ENCODE measurements at places on chromosomes 3 and 15.

GRCh38 chr3:188908002-188908850, 263.5 kb upstream of the TPRG1 start:
- DNase-seq: no peak

GRCh38 chr3:42855547-42856380, 19.9 kb downstream of the CYP8B1 start:
- no peak for DNase-seq

DNA sequence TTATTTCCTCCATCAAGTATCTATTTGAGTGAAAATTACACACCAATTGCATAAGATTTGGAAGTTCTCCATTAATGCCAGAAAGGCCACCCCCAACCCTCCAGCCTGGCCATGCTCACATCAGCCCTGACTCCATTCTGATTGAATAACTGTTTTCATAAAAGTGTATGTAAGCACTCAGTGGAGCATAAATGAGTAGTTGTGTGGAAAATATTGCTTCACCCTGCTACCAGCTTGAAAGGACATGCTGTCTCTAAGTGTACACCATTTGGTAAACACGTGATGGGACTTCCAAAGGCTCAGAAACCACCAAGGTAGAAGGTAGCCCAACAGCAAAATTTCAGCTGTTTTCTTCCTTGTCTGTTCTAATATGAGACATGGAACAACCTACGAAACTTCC, 393.8 kb downstream of the ZNF385D start:
- DNase-seq: no peak

DNA sequence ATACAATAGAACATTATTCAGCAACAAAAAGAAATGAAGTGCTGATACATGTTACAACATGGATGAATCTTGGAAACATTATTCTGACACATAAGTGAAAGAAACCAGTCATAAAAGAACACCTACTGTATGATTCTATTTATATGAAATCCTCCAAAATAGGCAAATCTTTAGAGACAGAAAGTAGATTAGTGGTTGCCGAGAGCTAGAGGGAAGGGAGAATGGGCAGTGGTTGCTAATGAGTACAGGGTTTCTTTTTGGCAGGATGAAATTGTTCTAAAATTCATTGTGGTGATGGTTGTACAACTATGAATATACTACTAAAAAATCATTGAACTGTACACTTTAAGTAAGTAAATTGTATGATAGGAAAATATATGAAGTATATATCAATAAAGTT, 6.3 kb upstream of the LRRC58 start:
- DNase-seq: no peak

- no peak for DNase-seq
These were observed 36.6 kb downstream of the MRAS start for GRCh38 chr3:138384976-138385375.

DNA sequence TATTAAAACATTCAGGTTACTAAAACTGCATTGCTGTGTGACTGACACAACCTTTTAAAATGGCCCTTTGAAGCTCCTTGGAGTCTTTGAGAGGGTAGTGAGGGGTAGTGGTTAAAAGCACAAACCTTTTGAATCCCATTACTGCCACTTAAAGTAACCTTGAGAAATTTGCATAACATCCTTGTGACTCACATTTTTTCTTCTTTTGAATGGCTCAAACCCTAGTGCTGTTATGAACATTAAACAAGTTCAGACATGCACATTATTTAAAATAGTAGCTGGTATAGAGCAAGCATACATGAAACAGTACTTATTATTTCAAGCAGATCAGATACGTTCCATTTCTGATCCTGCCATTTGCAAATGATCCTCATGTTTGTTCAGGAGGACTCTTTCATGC, 3.7 kb upstream of the CLDN1 start:
- DNase-seq: no peak

GRCh38 chr3:71649757-71650156, 66.2 kb upstream of the FOXP1 start:
- DNase-seq: no peak

GRCh38 chr15:65434201-65434600, 11.5 kb upstream of the IGDCC4 start:
- DNase-seq: no peak

DNA sequence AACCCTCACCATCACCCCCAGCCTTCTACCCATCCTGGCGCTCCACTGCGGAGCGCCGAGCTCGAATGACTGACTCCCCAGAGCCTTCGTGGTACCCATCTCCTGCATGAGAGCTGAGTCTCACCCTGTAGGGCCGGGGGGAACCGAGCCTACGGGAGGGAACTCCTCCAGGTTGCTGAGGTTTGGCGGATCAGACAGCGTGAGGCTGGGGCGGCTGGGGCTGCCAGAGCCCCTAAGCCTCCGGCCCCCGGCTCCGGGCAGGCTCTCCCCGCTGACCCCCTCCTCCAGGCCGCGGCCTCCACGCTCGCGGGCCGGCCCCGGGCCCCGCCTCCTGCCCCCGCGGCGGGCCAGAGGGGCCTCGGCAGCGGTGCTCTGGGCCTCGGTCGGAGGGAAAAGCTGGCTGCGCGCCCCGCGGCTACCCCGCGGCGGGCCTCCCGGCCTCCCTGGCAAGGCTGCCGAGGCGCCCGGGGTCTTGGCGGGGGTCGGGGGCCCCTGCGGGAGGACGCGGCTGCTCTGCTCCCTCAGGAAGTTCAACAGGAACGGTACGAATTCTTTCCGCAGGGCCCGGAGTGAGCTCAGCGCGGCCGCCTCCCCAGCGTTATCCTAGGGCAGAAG, 643 bp downstream of the CDAN1 start:
- DNase-seq: no peak

GRCh38 chr15:73078722-73079121, 26.5 kb downstream of the NEO1 start:
- DNase-seq: no peak

DNA sequence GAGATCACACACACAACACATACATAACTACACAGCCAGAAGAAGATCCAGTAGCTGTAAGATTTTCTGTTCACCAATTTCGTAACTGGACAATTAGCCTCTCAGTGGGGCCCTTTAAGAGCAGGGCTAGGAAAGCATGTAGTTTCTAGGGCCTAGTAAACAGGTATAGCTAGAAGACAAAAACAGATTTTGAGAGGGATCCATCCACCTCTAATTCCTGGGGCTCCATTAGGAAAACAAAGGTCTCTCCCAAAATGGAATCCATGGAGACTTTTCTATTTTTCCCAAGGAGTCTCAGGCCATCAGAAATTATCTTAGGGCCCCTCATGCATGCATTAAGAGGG, 10.5 kb downstream of the KIF15 start:
- no peak for DNase-seq

DNA sequence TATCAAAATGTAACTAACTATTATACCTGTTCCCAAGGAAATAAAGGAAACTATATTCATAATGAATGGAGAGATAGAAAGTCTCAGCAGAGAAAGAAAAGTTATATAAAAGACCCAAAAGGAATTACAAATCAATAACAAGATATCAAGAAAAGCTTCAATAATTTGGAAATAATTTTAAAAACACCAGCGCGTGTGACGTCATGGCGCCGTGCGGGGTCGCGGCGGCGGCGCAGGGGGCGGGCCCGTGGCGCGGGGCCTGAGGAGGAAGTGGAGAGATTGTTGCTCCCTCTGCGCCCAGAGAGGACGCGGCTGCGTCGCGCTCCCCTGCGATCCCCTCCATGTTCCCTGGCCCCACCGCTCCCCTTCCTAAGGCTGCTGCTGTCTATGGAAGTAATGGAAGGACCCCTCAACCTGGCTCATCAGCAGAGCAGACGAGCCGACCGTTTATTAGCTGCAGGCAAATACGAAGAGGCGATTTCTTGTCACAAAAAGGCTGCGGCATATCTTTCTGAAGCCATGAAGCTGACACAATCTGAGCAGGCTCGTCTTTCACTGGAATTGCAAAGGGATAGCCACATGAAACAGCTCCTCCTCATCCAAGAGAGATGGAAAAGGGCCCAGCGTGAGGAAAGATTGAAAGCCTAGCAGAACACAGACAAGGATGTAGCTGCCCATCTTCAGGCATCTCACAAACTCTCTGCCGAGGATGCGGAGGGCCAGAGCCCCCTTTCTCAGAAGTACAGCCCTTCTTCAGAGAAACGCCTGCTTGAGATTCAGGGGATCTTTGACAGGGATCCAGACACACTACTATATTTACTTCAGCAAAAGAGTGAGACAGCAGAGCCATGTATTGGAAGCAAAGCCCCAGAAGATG, 4.1 kb downstream of the XCR1 start:
- no peak for DNase-seq

- DNase-seq: no peak
These were observed 960 bp downstream of the THBS1 start for GRCh38 chr15:39581793-39582285.

DNA sequence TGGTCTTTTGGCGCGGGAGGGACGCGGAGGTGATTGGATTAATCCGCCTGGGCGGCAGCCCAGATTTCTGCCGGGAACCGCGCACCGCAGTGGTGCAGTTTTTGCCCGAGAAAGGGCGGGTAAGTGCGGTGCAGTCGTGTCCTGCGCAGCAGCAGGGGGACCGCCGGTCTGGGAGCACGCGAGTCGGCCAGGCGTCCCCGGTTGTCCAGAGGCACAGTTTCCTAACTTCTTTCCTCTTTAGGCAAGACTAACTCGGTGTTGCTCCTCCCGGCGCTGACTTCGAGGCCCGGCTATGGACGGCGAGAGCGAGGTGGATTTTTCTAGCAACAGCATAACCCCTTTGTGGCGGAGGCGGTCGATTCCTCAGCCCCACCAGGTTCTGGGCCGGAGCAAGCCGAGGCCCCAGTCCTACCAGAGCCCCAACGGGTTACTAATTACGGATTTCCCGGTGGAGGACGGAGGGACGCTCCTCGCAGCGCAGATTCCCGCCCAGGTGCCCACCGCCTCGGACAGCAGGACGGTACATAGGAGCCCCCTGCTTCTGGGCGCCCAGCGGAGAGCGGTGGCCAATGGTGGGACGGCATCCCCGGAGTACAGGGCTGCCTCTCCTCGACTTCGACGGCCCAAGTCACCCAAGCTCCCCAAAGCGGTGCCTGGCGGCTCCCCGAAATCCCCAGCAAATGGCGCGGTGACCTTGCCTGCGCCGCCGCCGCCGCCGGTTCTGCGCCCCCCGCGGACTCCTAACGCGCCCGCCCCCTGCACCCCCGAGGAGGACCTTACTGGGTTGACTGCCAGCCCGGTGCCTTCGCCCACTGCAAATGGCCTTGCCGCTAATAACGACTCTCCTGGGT, 736 bp downstream of the ARHGEF26 start:
- DNase-seq: no peak

GRCh38 chr3:145899241-145899640, 261.7 kb downstream of the PLOD2 start:
- no peak for DNase-seq

DNA sequence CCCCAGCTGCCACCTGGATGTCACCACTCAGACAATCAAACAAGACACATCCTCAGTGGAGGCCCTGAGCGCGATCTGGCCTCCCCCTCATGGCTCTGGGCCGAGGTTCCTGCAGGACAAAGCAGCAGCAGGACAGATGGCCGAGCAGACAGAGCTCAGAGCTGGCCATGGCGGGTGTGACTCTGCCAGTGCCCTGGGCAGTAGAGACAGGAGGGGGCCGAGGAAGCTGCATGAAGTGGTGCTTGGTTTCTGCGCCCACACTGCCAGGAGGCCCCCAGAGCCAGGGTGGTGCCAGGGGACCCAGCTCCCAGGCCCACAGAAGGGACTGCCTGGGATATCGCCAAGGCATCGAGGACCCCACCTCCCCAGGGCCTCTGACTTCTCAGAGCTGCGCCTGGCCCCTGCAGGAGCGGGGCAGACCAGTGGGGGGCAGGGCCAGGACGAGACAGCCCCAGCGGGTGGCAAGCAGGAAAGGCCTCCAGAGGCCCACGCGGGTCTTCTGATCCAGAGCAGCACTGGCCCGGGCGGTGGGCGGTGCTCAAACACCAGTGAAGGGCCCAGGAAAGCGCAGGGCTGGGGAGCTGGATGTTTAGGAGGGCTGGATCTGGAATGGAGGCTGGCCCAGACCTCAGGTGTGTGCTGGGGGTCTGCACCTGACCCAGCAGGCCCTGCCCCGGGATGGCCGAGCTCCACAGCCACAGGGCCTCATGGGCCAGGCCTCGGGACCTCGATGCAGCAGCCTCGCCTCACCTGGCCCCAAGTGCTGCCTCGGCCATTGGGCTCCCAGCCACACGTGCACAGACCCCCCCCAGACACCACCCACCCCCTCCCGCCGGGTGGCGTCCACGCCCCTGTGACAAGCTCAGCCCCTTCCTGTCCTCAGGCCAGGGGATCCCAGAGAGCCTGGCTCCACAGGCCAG, 76.0 kb downstream of the GOLGA8G start:
- no peak for DNase-seq
